Sciatic nerve (tissue), 2 donors: ENCODE measurements at places on chromosomes 13 and 19. TPM values are rescaled to one million over a fixed set of nuclear protein-coding genes. Genes with fewer than 3 reads are reported as not detected.

GRCh38 chr19:15995536-15995935, 46.7 kb downstream of the OR10H4 start:
- no peak for DNase-seq

- no peak for DNase-seq
These were observed 1711.8 kb downstream of the EFNB2 start for GRCh38 chr13:104823709-104824108.

The PNPLA6 gene
- total RNA-seq = 133 TPM

DNA sequence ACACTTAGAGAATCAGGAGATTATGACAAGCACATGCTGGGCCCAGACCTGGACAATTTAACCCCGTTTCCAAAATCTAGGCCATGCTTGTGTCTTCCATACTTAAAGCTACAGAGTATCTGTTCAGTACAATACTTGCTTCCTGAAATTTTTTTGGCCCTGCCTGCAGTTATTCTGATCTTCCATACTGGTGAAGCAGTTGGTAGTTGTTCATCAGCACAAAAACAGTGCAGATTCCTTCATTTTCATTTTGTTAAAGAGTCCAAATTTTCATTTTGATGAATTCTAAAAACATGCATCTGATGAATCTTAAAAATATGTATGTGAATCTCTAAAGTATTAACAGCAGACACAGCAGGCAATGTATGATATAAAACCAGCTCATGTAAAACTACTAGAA, 49.2 kb downstream of the POLR1D start:
- no peak for DNase-seq

The AMH gene
- total RNA-seq = 1.3 TPM

The CRX gene
- 0.09 TPM for total RNA-seq

The MUC16 gene
- total RNA-seq = 1.3 TPM

The TMPRSS9 gene
- not detected for total RNA-seq

- no peak for DNase-seq
These were observed 71.3 kb downstream of the KLF12 start for GRCh38 chr13:74062933-74063332.
